ENCODE measurements at places on chromosomes 13 and 19.

DNA sequence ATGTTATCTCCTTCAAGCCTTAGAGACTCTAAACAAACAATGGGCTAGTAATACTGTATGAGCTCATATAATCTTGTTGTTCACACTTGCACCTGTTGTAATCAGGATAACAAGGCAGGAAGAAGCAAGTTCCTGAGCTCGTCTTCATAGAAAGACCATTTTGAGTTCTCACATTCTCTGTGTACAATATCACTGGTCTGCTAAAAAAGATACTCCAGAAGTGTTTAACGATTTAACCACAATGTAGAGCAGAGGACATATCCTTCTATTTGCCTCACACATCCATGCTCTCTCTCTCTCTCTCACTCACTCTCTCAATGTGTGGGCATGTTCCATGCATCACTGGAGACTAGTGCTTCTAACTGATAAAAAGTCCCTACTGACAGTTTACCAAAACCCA, 122.9 kb downstream of the MIPEP start:
- DNase-seq = no peak

- no peak for DNase-seq
Measured at GRCh38 chr13:113860665-113861432, 3.0 kb downstream of the GAS6 start.

DNA sequence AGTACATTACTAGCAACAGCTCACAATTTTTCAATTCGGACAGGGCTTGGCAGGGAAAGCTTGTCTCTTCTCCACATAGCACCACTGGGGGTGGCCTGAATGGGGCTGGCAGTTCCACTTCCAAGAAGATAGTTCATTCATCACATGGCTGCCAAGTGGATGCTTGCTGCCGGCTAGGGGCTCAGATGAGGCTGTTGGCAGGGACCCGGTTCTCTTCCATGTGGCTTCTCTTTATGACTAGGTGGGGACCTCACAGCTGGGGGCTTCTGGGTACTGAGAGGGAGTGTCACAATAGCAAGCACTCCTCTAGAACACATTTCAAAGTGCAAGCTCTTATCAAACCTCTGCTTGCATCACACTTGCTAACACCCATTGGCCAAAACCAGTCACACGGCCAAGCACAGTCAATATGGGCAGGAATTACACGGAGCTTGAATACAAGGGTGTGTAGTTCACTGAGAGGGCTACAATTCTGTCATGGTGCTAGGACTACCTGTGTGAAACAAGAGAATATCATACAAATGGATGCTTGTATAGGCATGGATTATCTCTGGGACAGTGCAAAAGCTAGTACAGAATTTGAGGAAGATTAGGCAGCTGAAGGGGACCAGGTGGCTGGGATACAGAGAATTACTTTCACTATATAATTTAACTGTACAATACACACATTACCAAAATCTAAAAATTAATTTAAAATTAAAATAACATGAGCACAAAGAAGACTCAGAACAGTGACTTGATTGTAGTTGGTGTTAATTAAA, 32.3 kb downstream of the ATP7B start:
- no peak for DNase-seq

- DNase-seq = no peak
Measured at GRCh38 chr13:19725320-19725719, 57.4 kb downstream of the PSPC1 start.

GRCh38 chr13:99314640-99315176, 7.5 kb upstream of the GPR183 start:
- DNase-seq = no peak

GRCh38 chr19:50909240-50910070, 1.7 kb downstream of the KLK4 start:
- DNase-seq = peak; percentile 66
